ENCODE measurements at places on chromosomes 7 and 10.
A peak's percentile ranks its signal among the peaks of the same experiment; 100 is the strongest.

GRCh38 chr7:68336594-68336993 is 1261.7 kb upstream of the AUTS2 start:
- no peak for DNase-seq

DNA sequence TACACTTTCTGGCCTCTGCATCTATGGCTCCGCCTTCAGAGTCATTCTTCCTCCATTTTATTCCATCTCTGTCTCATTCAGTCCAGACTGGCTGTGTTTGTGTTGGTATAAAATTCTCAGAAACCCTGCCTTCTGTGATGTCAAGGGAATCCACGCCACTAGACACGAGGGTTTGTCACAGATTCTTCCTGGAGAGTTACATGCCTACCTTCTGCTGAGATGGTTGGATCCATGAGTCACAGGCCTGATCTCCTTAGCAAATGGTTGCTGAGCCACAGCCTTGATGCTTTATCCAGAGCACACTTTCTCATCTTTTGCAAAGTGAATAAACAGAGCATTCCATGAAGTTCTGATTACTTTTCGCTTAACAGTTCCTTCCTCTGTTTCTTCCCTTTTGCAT is 35.9 kb upstream of the TSPAN33 start:
- no peak for DNase-seq

DNA sequence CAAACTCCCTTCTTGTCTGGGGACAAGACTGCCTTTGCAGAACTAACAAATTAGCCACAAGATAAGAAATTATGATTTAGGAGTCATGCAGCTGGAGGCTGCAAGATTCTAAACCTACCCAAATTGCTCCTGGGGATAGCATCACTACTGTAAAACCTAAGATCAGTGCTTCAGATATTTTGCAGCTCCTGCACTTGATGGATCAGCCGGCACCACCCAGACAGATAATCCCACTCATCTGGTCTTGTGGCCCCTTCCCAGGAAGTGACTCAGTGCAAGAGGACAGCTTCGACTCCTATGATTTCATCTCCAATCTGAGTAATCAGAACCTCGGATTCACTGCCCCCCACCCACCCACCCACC is 181.9 kb downstream of the AKR1D1 start:
- no peak for DNase-seq

DNA sequence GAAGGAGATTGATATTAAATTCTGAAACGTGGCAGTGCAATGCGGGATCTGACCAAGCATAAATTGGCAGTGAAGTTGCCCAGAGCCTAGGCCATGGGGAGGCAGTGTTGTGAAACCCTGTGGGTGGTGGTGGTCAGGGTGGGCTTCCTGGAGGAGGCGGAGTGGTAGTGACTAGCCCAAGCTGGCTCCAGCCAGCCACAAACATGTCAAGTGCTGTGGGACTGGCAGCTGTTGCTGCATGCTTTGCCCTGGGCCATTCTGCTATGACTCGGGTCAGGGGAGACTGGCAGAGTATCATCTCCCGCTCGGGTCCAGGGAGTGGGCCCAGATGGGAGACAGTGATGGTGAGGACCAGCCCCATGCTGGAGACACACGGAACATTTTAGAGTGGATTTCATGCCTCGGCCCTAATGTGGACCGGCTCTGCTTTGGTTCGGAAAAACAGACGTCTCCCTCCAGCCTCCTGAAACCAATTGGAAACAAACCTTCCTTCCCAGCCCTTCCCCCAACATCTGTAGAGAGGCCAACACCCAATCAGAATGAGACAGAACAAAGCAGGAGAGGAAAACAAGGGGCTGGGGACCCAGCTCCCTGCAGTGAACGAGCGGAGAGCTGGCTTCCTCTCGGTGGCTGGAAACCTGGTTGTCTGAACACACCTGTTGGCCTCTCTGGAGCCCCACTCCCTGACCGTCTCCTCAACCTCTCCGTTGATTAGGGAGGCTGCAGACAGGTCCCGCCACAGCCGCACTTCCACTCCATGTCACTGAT is 58.2 kb downstream of the TMEM270 start:
- DNase-seq: no peak

- no peak for DNase-seq
Measured at GRCh38 chr10:14040787-14041631, 289.7 kb downstream of the FRMD4A start.

- no peak for DNase-seq
Measured at GRCh38 chr10:103140469-103140868, 52.6 kb downstream of the NT5C2 start.

- DNase-seq: no peak
Measured at GRCh38 chr10:59302381-59302780, 60.0 kb downstream of the FAM13C start.

- no peak for DNase-seq
Measured at GRCh38 chr10:102280397-102281101, 35.2 kb downstream of the GBF1 start.

- DNase-seq: peak; percentile 23
Measured at GRCh38 chr10:110600487-110601101, 33.1 kb downstream of the SMC3 start.

GRCh38 chr10:34539533-34540315 is 275.4 kb downstream of the PARD3 start:
- DNase-seq: no peak

DNA sequence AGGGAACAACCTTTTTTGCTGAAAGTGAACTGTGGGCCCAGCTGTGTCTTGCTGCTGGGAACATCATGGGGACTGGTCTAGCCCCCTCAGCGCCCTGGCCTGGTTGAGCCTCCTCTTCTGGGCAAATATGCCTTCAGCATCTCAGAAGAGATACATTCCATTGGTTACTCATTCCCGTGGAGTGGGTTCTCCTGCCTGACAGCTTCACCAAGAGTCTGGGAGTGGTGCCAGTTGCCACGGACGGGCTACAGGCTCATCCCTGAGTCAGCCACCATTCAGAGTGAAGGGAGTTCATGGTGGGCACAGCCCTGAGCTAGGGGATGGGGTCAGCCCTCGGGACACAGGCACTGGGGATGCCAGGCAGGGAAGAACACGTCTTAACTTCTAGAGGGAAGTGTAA is 81.9 kb downstream of the RAMP3 start:
- DNase-seq: no peak

GRCh38 chr7:100632951-100633717 is 8.2 kb downstream of the TFR2 start:
- peak; percentile 59 for DNase-seq

DNA sequence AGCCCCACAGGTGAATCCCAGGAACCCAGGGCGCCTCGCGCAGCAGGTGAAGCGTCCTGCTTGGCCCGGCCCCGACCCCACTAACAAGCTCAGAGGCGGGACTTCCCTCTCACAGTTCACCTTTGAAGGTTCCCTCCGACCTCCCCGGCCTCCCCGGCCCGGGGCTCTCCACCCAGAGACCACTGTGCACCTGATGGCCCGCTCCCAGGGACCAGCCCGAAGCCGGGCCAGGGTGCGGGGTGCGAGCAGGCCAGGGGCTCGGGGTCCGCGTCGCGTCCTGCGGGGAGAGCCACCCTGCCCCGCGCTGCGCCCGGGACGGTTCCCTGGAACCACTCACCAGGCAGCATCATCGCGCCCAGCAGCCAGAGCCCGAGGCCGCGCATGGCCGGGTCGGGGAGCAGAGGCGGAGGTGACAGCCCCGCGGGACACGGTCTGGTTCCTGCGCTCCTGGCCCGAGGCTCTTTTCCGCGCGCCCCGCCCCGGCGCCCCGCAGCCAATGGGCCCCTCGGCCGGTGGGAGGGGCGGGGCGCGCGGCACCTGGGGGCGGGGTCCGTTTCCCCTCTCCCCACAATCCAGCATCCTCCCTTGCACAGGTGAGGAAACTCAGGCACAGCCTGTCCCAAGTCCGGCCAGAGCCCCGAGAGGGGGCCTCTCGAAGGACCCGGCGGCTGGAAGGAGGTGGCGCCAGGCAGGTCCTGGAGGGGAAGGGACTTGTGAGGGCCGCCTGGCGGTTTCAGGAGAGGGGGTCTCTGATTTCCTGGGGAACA is at the start of gene ADAM8:
TSS of gene ADAM8 (minus strand) at position 434 of the 767 bp plus-strand sequence. CDS start at position 383, 51 bp downstream.
- peak; percentile 84 for DNase-seq
